Hepatic stellate cell (primary cell): ENCODE measurements at places on chromosomes 3 and 15.

- no peak for DNase-seq
These were observed 30.9 kb upstream of the POLR2M start for GRCh38 chr15:57675481-57676181.

DNA sequence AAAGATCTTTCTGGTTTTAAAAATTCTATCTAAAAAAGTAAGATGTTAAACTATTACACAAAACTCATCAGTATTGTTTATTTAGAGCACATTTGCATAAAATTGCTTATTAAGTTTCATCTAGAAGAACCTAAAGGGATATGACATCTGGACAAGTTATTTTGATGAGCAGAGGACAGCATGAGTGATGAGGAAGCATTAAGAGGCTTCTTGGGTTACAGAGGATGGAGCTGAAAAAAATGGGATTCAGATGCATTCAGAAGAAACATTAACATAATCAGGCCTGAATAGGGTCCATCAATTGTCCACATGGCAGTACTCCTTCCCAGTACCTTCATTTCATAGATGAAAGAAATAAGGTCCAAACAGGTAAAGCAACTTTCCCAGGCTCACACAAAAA lies 41.6 kb downstream of the IMPG2 start:
- no peak for DNase-seq

DNA sequence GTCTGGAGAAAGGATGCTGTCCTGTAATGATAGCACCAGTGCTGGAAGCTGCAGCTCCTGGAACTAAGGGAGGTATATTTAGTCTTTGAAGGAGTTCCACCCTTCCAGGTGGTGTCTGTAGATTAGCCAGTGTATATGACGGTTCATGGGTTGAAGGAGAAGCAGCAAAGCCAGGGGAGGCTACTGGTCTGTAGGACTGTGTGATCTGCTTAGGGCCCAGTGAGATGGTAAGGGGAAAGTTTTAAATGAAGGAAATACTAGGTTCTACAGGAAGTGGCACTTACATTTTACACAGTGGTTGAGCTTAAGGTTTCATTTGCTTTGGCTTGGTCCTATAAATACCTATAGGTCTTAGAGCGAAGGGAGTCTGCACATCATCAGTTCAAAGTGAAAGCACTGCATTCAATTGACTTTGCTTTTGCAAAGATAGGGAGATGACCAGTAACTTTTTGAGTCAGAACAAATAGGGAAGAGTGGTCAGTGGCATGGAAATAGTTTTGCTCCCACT lies 5.6 kb downstream of the SLC25A38 start:
- no peak for DNase-seq

- DNase-seq, result no peak
These were observed 33.6 kb upstream of the EIF5A2 start for GRCh38 chr3:170942011-170942410.

- DNase-seq, result no peak
These were observed at the start of gene GRM7 for GRCh38 chr3:6860954-6861624. GRM7 (plus strand) TSS chr3:6861115.

DNA sequence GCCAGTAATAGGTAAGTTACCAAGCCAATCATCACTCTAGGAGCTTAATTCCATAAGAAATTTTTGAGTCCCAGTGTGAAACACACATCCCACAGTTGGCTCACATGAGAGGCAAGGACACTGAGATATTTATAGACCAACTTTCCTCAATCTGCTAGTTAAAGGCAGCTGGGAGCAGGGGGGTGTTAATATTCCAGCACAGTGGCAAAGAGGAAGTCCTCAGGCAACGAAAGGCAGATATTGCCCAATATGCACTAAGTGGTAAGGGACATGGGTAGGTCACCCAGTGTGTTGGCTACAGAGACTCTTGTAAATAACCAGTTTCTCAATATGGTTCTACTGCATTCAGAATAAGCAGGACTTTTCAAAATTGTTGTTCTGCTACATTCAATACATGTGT lies 61.0 kb downstream of the TOP2B start:
- no peak for DNase-seq
